ENCODE measurements at places on chromosomes 2 and 18.

- no peak for DNase-seq
Measured at GRCh38 chr2:192035731-192036442, 158.8 kb downstream of the TMEFF2 start.

DNA sequence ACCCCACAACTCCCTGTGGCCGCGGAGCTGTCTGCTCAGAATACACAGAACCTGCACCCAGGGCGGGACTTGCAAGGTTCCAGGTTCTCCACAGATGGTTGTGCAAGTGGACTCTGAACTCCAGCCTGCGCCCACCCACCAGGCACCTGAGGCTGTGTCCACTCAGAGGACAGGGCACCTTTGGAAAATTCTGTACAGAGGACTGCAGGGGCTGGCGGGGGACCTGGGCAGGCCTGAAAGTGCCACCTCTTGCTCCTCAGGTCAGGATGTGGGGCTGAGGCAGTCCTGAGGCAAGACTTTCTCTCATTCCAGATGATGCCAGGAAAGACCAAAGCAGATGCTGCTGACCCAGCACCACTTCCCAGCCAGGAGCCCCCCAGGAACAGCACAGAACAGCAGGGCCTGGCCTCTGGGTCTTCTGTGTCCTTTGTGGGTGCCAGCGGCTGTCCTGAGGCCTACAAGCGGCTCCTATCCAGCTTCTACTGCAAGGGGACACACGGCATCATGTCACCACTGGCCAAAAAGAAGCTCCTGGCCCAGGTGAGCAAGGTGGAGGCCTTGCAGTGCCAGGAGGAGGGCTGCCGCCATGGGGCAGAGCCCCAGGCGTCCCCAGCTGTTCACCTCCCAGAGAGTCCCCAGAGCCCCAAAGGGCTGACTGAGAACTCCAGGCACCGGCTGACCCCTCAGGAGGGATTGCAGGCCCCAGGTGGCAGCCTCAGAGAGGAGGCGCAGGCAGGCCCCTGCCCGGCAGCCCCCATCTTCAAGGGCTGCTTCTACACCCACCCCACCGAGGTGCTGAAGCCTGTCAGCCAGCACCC is 14.4 kb downstream of the ARID5A start:
- no peak for DNase-seq

GRCh38 chr2:151730262-151730975 is 3.9 kb downstream of the NEB start:
- DNase-seq = peak; percentile 9

DNA sequence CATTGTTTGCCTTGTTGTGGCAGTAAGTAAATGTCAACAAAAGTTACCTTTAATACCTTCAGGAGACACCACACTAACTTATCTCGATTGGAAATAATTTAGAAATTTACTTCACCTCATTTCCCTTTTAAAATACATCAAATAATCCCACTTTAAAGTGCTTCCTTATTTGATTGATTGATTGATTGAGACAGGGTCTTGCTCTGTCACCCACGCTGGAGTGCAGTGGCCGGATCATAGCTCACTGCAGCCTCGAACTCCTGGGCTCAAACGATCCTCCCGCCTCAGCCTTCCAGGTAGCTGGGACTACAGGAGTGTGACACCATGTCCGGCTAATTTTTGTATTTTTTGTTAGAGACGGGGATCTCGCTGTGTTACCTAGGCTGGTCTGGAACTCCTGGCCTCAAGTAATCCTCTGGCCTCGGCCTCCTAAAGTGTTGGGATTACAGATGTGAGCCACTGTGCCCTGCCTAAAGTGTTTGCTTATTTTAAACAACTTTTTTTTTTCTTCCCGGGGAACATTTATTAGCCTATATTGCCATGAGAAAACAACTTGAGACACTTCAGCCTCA is 12.0 kb upstream of the PAX3 start:
- no peak for DNase-seq

- no peak for DNase-seq
Measured at GRCh38 chr2:163565192-163565591, 170.6 kb downstream of the FIGN start.

GRCh38 chr2:137644731-137645130 is 319.5 kb upstream of the HNMT start:
- DNase-seq = no peak

- DNase-seq = no peak
Measured at GRCh38 chr2:109000738-109001137, 11.7 kb upstream of the EDAR start.

DNA sequence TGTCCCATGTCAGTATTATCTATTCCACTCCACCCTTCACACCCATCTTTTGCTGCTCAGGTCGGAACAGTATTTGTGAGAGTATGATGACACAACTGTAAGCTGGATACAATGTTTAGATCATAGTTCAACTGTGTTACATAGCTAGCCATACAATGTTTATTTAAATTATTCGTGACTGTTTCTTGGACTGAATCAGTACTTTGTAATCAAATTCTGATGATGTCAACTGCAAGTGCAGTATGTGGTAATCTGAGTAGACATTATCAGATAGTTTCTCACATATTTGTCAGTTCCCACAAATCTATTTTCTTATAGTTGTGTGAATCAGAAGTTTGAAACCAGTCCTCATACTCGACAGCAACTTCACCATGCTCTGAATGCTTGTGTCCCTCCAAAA is 177.6 kb downstream of the ZNF407 start:
- no peak for DNase-seq

DNA sequence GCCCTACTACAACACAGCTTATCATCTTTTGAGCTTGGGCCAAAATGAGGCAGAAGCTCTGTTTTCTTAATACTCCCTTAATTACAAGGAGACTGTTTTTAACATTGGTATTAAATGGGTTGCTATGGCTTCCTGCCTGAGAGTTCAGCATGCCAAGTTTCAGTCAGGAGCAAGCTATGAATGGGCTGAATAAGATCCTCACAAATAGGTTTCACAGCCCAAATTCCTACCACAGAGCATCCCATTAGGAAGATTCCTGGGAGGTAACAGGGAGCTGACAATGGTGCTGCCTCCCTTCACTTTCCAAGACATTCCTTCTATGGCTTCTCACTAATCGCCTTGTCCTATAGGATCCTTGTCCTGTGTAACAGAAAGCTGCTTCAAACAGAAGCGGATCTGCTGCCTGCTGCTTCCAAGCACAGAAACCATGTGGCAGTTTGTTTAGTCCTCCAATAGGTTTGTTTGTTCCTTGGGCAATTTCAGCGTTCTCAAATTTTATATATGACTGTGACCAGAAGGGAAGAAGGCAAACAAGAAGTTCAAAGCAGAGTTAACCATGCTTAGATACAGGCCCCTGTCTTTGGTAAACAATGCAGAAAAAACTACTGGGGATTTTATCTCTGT is 70.9 kb downstream of the NCKAP5 start:
- no peak for DNase-seq

- DNase-seq = no peak
Measured at GRCh38 chr2:133573491-133574162, 5.4 kb upstream of the NCKAP5 start.

- no peak for DNase-seq
Measured at GRCh38 chr2:172394002-172394401, 33.4 kb upstream of the ITGA6 start.

- DNase-seq = no peak
Measured at GRCh38 chr2:40886655-40887054, 434.8 kb upstream of the SLC8A1 start.
